ENCODE measurements at places on chromosomes 6 and 20.

DNA sequence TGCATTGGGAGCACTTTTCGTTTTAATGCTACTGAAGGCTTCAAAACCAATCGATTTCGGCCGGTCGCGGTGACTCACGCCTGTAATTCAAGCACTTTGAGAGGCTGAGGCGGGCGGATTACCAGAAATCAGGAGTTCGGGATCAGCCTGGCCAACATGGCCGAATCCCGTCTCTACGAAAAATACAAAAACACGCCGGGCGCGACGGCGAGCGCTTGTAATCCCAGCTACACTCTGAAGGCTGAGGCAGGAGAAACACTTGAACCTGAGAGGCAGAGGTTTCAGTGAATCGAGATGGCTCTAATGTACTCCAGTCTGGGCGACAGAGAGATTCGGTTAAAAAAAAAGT, 58.4 kb downstream of the TRIM38 start:
- no peak for DNase-seq
- H3K4me3 ChIP-seq = peak overlapping the region; percentile 86
- H3K27ac ChIP-seq = peak overlapping the region; percentile 89
- no peaks in the 10 kb centered on the region for H3K36me3 ChIP-seq

DNA sequence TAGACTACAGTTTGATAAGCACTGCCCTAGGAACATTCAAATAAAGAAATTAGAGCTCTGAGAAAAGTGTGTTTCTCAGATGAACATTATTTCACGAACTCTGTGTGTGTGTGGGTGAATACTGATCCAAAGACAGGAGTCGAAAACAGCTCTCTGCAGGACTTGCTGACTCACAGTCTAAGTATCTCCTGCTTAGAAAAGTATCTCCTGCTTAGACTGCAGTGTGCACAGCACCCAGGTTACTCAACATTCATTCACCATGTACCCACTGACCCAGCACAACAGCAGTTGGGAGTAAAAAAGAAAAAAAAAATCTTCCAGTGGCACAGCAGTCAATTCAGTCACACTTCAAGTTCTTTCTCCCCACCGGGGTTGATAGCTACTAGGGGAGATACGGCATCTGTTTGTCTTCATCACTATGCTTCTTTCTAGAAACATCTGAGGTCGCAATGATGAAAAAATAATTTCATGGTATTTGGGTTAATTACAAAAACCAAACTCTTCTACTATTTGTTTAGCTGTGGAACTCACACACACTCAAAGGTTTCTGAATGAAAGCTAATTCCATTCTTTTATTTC, 48.0 kb downstream of the GCLC start:
- H3K27me3 ChIP-seq = no peaks in the 10 kb centered on the region
- H3K36me3 ChIP-seq = peaks cover 4% of the 10 kb centered on the region
- H3K27ac ChIP-seq = no peak overlapping the region

DNA sequence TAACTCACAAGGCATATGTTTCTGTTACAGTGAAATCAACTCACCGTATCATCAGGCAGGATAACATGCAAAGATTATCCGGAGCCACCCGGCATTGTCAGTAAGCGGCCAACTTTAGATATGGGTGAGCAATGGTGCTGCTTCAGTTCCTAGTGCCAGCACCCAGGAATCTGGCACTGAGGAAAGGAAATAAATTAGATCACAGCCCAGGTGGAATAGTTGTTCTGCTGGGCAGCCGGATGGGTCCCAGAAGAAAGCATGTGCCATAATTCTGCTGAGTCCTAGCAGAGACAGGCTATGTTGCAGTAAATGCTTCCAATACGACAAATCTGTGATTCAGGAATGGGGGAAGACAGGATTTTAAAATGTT, 183.6 kb upstream of the SPTLC3 start:
- H3K36me3 ChIP-seq = no peaks in the 10 kb centered on the region
- DNase-seq = no peak
- H3K27me3 ChIP-seq = no peaks in the 10 kb centered on the region
- no peaks in the 10 kb centered on the region for H3K4me1 ChIP-seq
- no peak overlapping the region for H3K27ac ChIP-seq

GRCh38 chr20:22569353-22569752, 15.0 kb downstream of the FOXA2 start:
- peaks cover 65% of the 10 kb centered on the region for H3K27me3 ChIP-seq
- DNase-seq = no peak
- H3K4me3 ChIP-seq = no peak overlapping the region
- H3K4me1 ChIP-seq = peaks cover 8% of the 10 kb centered on the region
- H3K27ac ChIP-seq = no peak overlapping the region

- no peaks in the 10 kb centered on the region for H3K36me3 ChIP-seq
- H3K27me3 ChIP-seq = no peaks in the 10 kb centered on the region
- no peak overlapping the region for H3K27ac ChIP-seq
- H3K4me1 ChIP-seq = no peaks in the 10 kb centered on the region
- no peak overlapping the region for H3K4me3 ChIP-seq
Measured at GRCh38 chr6:99287523-99287922, 62.0 kb downstream of the FAXC start.

- no peak overlapping the region for H3K4me3 ChIP-seq
- no peaks in the 10 kb centered on the region for H3K27me3 ChIP-seq
- H3K4me1 ChIP-seq = no peaks in the 10 kb centered on the region
Measured at GRCh38 chr6:28841290-28841689, 82.5 kb downstream of the TRIM27 start.

DNA sequence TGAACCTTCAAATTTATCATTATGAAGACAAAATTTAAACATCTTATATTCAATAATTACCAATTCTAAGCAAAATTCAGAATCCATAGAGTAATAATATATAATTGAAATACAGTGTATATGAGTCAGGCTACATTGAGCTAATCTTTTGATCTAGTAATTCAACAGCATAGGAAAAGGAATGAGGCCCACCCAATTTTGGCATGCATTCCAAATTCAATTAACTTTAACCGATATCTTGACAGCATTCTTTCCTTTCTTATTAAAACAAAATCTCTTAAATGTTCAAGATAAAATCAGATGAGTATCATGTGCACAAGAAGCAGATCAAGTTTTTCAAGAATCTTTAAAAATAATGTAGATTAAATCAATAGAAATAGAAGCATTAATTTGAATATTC, 132.9 kb upstream of the QKI start:
- no peak overlapping the region for H3K27ac ChIP-seq
- H3K27me3 ChIP-seq = no peaks in the 10 kb centered on the region
- DNase-seq = no peak

DNA sequence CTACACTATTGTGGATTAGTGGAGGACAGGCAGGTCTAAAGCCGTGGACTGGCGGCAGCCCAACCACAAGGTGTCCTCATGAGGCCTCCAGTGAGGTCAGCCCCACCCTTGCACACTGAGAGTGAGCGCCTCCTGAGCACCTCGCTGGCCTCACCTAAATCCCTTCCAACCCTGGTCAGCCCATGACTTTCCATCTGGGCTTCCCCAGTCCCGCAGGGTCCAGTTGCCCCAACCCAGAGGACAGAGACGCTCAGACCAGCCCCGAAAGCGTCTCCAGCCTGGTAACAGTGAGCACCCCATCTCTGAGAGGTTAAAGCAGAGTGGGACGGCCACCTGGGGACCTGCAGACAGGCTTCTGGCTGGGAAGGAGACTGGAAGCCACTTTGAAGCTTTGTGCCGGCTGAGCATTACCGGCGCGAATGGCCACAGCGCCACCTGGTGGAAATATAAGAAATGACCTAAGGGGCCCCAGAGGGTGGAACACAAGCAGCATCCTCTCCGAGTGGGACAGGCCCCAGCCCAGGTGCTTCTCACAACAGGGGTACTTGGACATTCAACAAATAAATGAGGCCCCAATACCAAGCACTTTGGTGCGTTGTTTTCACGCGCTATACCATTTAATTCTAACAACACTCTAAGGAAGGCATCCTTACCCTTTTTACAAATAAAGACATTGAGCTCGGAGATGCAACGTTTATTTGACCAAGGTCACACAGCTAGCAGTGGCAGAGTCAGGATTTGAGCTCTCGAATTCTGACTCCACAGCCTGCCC, 65.7 kb upstream of the TOP1 start:
- peaks cover 2% of the 10 kb centered on the region for H3K4me1 ChIP-seq
- no peaks in the 10 kb centered on the region for H3K36me3 ChIP-seq
- no peak overlapping the region for H3K27ac ChIP-seq
- H3K27me3 ChIP-seq = no peaks in the 10 kb centered on the region
- DNase-seq = peak; percentile 83

GRCh38 chr6:112459758-112460304, 112.7 kb downstream of the RFPL4B start:
- no peak overlapping the region for H3K27ac ChIP-seq
- no peak overlapping the region for H3K4me3 ChIP-seq
- H3K36me3 ChIP-seq = no peaks in the 10 kb centered on the region
- no peaks in the 10 kb centered on the region for H3K27me3 ChIP-seq

GRCh38 chr20:51400051-51400926, 142.2 kb downstream of the NFATC2 start:
- no peak overlapping the region for H3K27ac ChIP-seq
- H3K4me3 ChIP-seq = no peak overlapping the region
- peaks cover 4% of the 10 kb centered on the region for H3K4me1 ChIP-seq

- H3K36me3 ChIP-seq = no peaks in the 10 kb centered on the region
- H3K27ac ChIP-seq = no peak overlapping the region
- H3K27me3 ChIP-seq = no peaks in the 10 kb centered on the region
- no peak for DNase-seq
- H3K4me3 ChIP-seq = no peak overlapping the region
- H3K4me1 ChIP-seq = no peaks in the 10 kb centered on the region
Measured at GRCh38 chr6:115594891-115595290, 465.8 kb downstream of the FRK start.

DNA sequence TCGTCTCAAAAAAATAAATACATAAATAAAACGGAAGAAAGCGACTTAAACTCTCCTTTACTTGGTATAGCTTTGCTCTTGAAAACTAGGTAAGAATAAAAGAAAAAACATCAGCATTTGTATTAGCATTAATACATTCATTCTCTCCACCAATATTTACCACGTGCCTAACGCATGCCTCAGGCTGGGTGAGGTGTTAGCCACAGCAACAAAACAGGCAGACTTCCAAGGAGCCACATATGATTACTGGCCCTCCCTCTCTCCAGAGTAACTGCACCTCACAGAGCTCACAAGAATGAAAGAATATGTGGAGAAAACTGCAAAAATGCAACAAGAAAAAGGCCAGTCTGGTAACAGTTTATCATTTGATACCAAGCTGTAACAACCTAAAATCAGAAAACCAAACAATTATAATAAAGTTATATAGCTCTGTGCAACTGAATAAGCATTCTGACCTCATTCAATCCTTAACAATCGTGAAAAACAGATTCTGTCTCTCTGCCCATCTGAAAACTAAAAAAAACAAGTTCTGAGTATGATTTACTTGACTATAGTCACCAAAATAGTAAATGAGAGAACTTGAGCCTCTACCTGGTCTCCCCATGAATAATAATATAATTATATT, 5.2 kb downstream of the NAPB start:
- H3K4me1 ChIP-seq = peaks cover 4% of the 10 kb centered on the region
- no peaks in the 10 kb centered on the region for H3K27me3 ChIP-seq
- H3K4me3 ChIP-seq = no peak overlapping the region
- DNase-seq = peak; percentile 6
- no peak overlapping the region for H3K27ac ChIP-seq

DNA sequence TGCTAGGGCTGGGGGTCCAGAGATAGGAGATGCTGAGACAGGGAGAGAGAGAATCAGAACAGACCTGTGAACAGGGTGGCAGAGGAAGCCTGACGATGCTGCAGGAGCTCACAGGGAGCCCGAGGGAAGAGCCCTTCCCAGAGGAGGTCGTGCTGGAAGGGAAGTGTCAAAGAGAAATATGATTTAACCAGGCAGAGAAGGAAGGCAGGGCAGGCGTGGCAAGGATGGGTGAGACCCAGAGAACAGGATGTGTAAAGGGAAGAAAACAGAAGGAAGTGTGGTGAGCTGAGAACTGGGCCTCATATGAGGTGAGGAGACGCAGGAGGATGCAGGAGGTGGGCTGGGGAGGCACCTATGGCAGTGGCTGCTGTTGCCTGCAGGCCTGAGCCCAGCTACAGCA, 105.6 kb downstream of the ZDHHC14 start:
- no peak overlapping the region for H3K4me3 ChIP-seq
- no peaks in the 10 kb centered on the region for H3K27me3 ChIP-seq

- no peaks in the 10 kb centered on the region for H3K4me1 ChIP-seq
- no peak overlapping the region for H3K27ac ChIP-seq
- no peak for DNase-seq
- H3K36me3 ChIP-seq = no peaks in the 10 kb centered on the region
- no peak overlapping the region for H3K4me3 ChIP-seq
Measured at GRCh38 chr20:16711661-16712258, 18.1 kb upstream of the SNRPB2 start.

GRCh38 chr6:159904497-159904911, 13.7 kb downstream of the MAS1 start:
- no peak overlapping the region for H3K4me3 ChIP-seq
- no peaks in the 10 kb centered on the region for H3K36me3 ChIP-seq
- DNase-seq = no peak
- no peaks in the 10 kb centered on the region for H3K4me1 ChIP-seq

GRCh38 chr6:24824142-24824938, 25.6 kb upstream of the ARMH2 start:
- H3K36me3 ChIP-seq = no peaks in the 10 kb centered on the region
- H3K4me3 ChIP-seq = no peak overlapping the region
- DNase-seq = no peak
- H3K4me1 ChIP-seq = no peaks in the 10 kb centered on the region
- H3K27me3 ChIP-seq = no peaks in the 10 kb centered on the region
- no peak overlapping the region for H3K27ac ChIP-seq

DNA sequence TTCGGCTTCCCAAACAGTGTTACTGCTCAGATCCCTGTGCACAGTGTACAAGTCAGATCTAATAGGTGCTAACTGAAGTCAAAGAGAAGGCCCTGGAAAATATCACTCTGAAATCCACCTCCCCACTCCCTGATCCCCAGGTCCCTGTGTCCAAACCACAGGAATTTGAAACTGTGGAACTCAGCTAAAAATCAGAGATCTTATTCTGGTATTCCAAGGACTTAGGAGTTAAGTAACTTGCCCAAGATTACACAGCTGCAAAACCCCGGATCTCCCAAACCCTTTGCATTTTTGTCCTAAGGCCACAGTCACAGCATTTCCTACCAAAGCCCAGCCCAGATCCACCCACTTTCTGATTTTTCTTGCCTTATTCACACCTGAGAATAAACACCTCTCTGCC, 32.3 kb upstream of the SLC23A2 start:
- H3K4me3 ChIP-seq = no peak overlapping the region
- no peak overlapping the region for H3K27ac ChIP-seq
- no peak for DNase-seq
- no peaks in the 10 kb centered on the region for H3K4me1 ChIP-seq
- H3K36me3 ChIP-seq = no peaks in the 10 kb centered on the region
- H3K27me3 ChIP-seq = no peaks in the 10 kb centered on the region

GRCh38 chr20:35956616-35957015, 2.3 kb upstream of the SCAND1 start:
- no peaks in the 10 kb centered on the region for H3K4me1 ChIP-seq
- H3K27ac ChIP-seq = no peak overlapping the region
- no peak for DNase-seq
- no peaks in the 10 kb centered on the region for H3K27me3 ChIP-seq
- H3K4me3 ChIP-seq = no peak overlapping the region
- H3K36me3 ChIP-seq = no peaks in the 10 kb centered on the region

GRCh38 chr6:136526196-136526930, 23.9 kb downstream of the MAP7 start:
- no peak overlapping the region for H3K4me3 ChIP-seq
- H3K36me3 ChIP-seq = no peaks in the 10 kb centered on the region
- H3K27ac ChIP-seq = no peak overlapping the region
- peaks cover 12% of the 10 kb centered on the region for H3K4me1 ChIP-seq

- no peak overlapping the region for H3K27ac ChIP-seq
- peaks cover 6% of the 10 kb centered on the region for H3K4me1 ChIP-seq
- DNase-seq = peak; percentile 67
- no peaks in the 10 kb centered on the region for H3K36me3 ChIP-seq
- no peak overlapping the region for H3K4me3 ChIP-seq
Measured at GRCh38 chr6:41505122-41506049, 40.8 kb upstream of the FOXP4 start.

- no peak overlapping the region for H3K4me3 ChIP-seq
- H3K36me3 ChIP-seq = no peaks in the 10 kb centered on the region
- H3K27ac ChIP-seq = no peak overlapping the region
- H3K4me1 ChIP-seq = peaks cover 6% of the 10 kb centered on the region
Measured at GRCh38 chr6:148223424-148223842, 119.2 kb upstream of the SASH1 start.

Data from mesendoderm (in vitro differentiated cells).